ENCODE measurements at places on chromosomes 6 and 20.

DNA sequence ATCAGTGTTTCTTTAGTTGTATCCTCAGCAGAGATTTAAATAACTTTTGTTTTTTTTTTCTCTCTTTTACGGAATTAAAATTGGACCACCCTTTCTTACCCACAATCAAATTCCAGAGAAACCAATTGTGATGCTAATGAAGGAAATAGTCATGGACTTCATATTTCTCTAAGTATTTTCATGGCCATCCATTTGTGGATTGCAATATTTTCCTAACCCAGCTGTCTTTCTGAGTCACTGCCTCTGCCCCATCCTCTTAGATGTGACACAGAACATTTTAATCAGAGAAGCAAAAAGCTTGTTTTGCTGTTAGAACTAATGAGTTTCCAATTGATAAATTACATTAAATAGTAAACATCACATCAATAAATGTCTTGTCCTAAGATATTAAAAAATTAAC lies 405.5 kb upstream of the ADGRB3 start:
- no peak for DNase-seq

- DNase-seq, result no peak
Observed at GRCh38 chr6:52162940-52163908, 23.0 kb upstream of the IL17A start.

DNA sequence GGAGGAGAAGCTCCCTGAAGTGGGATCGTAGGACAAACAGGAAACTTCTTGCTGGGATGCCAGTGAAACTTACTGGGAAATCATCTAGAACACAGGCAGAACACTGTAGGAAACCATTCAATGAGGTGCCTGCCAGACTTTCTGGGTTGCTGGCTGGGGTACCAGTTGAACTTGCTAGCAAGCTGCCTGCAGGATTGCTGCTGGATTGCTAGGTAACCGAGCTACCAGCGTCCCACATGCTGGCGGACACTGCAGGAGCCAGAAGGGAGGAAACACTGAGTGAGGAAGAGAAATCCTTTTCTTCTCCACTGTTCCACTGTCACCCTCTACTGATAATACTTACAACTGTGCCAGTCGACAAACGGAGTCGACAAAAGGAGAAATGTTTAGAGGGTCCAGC lies 91.3 kb upstream of the SLC35B3 start:
- no peak for DNase-seq

DNA sequence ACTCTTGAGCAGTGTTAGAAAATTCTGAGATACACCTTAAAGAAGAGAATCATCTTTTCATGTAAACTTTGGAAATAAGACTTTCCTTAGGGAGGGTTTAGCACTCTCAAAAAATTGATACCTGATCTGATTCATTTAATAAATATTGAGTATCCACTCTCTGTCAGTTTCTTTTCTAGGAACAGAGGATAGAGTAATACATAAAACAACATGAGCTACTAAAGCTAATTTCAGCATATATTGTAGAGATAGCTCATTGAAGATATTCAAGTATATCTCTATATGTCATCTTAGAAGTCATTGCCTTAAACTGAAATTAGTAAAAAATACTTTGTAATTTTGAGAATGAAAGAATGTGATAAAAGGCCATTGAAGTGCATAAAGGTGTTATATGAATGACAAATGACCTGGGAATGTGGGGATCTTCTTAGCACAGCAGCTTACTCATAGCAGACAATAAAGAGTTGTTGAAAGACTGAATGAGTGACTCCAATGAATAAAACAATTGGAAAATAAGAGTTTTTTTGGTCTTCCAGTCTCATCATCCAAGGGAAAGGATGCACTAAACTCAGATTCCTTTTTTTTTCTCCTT lies 29.2 kb downstream of the RHAG start:
- DNase-seq, result no peak

DNA sequence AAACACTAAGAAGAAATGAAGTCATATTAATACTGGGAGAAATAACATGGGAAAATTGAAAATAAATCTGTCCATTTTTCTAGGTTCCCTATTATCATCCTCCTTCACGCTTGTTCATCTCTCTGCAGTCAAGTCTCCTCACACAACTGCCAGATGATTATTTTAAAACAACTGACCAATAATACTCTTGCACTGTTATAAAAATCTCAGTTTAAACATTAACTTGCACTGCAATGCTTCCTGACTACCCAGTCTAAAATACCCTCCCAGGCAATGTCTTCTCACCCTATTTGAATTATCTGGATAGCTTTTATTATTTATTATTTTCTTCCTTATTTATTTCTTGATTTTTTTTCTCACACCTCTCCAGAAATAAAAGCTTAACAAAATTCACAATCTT lies 5.7 kb downstream of the EYS start:
- no peak for DNase-seq

- no peak for DNase-seq
Observed at GRCh38 chr6:150535151-150535804, 64.4 kb upstream of the PLEKHG1 start.

GRCh38 chr6:27599859-27600532 lies 127.1 kb upstream of the ZNF184 start:
- no peak for DNase-seq

DNA sequence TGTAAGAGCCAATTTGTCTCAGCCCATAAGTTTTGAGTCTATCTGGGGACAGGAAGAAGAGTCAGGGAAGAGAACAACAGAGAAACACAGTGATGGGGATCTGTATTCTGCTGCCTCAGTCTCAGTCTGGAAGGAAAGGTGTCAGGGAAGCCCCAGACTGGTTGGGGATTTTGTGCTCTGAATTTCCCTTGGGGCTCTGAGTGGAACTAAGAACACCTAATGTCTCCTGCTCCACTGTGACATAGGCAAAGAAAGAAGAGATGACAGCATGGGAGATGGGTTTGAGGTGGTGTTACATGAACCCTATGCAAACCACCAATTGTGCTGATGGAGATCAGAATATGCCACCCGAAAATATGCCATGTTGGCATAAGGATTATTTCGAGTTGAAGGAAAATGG lies 139.5 kb upstream of the MYLIP start:
- DNase-seq, result no peak

- DNase-seq, result no peak
Observed at GRCh38 chr20:10357974-10358373, 76.0 kb downstream of the MKKS start.

GRCh38 chr20:54062812-54063280 lies 7.5 kb downstream of the BCAS1 start:
- no peak for DNase-seq

All from stimulated activated CD8-positive, alpha-beta memory T cell treated with anti-CD3 and anti-CD28 coated beads, Interleukin-7, amount 100 ng/mL, for 4 hours (primary cell).